Stimulated activated CD8-positive, alpha-beta memory T cell treated with anti-CD3 and anti-CD28 coated beads, Interleukin-7, amount 100 ng/mL, for 1 hour (primary cell): ENCODE measurements at places on chromosomes 5 and 9.
A peak's percentile ranks its signal among the peaks of the same experiment; 100 is the strongest.

DNA sequence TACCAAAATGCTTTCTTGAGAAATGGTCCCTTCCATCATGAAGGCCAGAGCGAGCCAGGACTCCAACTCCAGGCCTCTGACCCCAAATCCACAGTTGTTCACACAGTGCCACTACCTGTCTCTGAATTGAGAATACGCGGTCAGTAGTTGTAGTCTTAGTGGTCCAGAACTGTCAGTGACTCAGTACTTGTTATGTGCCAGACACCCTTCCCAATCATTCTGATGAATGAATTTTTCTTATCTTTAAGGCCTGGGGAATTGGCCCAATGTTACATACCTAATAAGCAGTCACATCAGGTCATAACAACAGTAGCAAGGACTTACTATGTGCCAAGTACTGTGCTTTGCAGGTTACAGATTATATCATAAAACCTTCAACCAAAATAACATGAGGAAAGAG lies 72.7 kb upstream of the RARS1 start:
- DNase-seq = no peak

- DNase-seq = peak; percentile 61
Observed at GRCh38 chr5:159100025-159100781, 487 bp upstream of the EBF1 start.

GRCh38 chr9:35002623-35003022 lies 13.1 kb downstream of the DNAJB5 start:
- no peak for DNase-seq

DNA sequence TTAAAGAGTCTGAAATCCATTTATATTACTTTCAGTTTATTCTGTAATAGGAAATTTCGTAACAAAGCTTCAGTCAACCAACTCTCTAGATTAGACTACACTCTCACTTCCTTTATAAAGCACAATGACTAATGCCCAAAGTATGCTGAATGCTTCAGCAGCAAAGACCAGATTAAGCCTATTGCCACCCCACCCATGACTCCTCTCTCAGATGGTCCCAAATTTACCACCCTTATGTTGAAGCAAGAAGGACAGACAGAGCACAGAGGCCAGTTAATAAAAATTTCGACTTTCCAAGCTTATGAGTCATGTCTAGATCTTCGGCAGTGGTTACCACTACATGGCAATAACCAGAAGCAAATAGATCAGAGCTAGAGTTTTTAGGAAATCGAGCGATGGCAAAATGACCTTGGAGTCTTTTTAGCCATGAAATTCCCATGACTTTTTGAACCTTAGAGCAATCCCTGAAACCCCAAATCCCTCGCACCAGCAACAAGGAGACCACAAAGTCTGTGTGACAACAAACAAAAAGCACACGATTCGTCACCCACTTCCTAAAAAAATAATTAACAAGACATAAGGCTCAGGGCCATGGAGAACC lies 287.8 kb upstream of the RASA1 start:
- no peak for DNase-seq

DNA sequence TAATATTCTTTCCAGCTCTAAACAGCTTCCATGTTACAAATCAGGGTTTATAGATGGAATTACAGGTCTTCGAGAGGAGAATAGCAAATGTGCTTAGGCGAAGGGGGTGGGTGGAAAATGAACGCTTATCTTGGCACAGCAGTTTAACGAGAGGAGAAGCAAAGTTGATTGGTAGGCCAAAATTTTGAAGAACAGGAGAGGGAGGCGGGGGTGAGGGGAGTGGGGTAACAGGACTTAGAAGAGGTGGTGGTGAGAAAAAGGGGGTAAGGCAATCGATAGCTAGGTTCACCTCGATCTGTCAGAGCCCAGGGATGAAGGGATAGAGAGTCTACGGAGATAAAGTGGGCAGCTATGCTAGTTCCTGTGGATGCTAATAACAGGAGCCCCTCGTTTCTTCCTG lies 764 bp downstream of the ANKRA2 start:
- no peak for DNase-seq

DNA sequence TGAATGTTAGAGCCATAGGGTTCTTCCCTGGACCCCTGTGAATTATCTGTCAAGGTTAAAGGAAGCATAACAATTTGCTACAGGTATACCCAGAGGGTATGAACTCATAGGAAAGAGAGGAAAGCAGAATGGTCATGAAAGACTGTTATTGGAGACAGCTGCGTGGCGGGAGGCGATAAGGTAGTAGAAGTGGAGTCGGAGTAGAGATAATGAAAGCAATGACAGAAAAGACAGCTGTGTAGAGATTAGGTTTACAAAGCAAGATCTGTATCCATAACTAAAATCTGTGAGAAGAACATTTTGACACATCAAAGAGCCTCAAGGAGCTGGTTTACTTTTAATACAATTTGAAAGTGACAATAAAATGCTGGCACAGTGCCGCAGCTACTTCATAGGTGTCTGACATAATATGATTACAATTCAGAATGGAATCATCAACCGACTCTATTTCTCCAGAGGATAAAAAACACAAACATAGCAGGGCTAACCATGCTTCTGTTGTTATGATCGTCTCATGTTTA lies 603.9 kb downstream of the CDH12 start:
- no peak for DNase-seq

- DNase-seq = no peak
Observed at GRCh38 chr5:173495225-173495904, 121.1 kb downstream of the BOD1 start.

GRCh38 chr5:152813526-152813925 lies 408.4 kb upstream of the NMUR2 start:
- no peak for DNase-seq

GRCh38 chr5:100469767-100470166 lies 65.4 kb upstream of the FAM174A start:
- no peak for DNase-seq

DNA sequence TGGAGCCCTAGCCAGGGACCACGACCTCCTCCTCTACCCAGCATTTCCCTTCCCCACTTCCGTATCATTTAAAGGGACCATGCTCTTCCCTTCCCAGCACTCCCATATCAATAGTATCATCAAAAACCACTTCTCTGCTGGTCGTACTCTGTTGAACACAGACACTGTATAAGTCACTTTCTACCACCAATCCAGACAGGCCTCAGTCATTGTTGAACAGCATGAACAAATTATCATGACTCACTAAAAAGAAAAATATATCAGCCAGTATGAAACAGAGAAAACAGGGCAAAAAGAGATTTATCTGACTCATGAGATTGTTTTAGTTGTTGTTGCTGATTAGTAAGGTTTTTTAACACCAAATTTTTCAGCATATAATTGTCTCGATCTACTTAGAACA lies 89.8 kb downstream of the CDKN2A start:
- no peak for DNase-seq

DNA sequence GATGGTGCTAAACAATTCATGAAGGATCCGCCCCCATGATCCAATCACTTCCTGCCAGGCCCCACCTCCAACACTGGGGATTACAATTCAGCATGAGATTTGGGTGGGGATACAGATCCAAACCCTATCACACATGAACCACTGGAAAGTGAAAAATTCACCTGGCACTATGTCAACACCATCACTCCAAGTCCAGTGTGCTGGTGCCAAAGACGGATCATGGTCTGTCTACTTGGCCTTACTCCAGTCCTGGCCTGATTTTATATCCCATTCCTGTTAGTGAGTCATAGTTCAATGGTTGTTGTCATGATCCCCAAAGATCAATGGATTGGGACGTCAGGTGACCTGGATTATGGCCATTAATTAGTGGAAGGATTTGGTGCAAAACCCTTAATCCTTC lies 147.4 kb upstream of the RPS23 start:
- DNase-seq = no peak

DNA sequence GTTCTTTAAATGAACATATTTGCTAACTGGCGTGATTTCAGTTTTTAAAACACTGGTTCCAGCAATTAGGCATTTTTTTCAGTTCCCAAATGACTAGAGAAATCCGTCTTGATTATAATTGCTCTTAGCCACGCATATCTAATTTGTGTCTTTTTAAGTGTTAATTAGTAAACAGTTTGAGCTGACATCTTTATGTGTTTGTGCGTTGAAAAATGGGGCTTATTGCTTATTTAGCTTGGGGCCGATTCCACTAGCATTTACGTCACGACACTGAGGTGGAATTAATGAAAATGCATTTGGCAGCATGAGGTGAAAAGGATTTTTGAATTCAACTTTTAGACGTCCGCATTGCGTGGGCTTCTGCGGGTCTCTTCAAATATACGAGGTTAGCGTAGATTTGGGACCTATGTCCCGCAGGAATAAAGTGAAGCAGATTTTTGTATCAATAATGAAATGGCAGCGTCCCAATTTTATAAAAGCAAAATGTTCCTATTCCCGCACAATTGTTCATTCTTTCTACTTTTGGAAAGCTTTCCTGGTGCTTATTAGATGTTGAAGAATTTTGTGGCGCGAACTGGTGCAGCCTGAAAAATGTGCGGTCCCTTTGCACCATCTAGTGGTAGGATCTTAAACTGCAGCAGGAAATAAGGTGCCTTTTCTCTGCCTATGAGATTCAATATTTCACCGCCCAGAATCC lies 122.7 kb upstream of the LMX1B start:
- peak; percentile 33 for DNase-seq

DNA sequence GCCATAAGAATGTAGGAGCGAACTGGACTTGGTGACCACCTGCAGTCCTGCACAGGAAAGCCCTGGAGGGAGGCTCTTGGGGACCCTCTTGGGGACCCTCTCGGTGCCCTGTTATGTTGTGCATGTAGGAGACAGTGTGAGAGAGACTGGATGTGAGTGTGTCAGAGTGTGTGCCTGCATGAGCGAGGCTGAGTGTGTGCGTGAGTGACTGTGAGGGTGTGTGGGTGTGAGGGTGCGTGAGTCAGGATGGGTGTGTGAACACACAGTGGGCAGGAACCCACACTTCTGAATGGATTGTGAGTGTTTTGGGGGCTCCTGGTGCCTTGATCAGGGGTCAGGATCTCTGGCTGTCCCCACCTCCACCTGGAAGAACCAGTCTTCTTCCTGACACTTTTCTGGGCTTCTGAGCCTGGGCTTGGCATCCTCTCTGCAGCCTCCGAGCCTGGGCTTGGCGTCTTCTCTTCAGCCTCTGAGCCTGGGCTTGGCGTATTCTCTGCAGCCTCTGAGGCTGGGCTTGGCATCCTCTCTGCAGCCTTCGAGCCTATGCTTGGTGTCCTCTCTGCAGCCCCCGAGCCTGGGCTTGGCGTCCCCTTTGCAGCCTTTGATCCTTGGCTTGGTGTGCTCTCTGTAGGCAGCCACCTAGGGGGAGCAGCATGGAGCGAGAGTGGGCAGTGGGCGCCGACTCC lies 25.6 kb upstream of the ANKRD33B start:
- DNase-seq = no peak

- no peak for DNase-seq
Observed at GRCh38 chr5:74529101-74529500, 111.4 kb downstream of the ENC1 start.

DNA sequence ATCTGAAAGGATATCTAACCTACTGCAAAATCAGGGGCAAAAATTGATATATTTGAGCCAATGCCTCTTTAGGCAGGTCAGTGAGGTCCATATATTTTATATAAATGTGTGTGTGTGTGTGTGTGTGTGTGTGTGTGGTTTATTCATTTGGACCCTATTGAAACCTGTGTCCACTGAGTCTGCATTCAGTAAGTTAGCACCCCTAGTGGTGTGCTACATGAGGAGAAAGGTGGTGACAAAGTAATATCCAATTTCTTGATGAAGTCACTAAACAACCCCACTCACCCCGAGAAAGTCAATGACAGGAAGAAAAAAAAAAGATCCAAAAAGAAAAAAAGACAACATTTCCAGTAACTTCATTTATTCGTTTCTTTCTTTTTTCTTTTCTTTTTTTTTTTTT lies 4.1 kb downstream of the FBXW11 start:
- DNase-seq = no peak

GRCh38 chr5:68180121-68181038 lies 35.2 kb upstream of the PIK3R1 start:
- DNase-seq = no peak

- DNase-seq = no peak
Observed at GRCh38 chr9:5429873-5430564, 7.7 kb downstream of the PLGRKT start.

DNA sequence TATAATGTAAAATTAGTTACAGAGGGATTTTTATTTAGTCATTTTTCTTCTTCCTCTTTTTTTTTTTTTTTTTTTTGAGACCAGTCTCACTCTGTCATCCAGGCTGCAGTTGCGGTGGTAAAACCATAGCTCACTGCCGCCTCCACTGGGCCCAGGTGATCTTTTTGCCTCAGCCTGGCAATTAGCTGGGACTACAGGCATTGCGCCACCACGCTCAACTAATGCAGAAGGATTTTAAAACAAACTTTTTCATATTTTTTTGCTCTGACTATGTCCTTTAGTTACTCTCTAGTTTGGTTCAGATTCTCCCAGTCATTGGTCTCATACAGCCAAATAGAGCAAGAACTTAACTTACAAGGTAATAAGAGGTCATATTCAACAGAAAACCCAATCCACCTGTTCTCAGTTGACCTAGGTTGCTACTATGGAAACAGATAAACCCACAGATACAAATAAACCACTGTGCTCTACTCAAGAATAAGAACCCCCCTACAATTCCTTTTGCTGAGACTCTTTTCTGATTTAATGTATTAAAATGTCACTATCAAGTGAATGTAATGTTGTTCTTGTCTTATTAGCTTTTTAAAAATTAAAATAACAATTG lies 50.1 kb upstream of the TTC39B start:
- DNase-seq = no peak

GRCh38 chr5:134840811-134841210 lies 5.0 kb upstream of the C5orf24 start:
- DNase-seq = no peak

DNA sequence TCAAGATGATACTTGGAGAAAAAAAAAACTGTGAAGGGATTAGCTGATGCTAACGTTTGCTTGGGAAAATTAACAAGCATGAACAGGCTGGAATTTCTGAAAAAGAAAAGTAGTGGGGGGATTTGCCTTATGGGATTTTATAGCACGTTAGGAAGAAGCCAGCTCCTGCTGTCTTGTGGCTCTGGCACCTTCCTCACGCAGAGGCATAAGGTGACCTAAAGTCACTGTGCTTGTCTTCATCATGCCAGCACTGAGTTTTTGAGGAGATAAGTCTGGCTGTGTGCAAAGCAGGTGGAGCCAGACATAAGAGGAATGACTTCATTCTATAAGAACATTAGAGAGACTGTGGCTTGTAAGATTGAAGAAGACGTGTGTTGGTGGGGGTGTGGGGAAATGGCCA lies 94.4 kb upstream of the MAP1B start:
- no peak for DNase-seq
